ENCODE measurements at places on chromosomes 5 and 9.

DNA sequence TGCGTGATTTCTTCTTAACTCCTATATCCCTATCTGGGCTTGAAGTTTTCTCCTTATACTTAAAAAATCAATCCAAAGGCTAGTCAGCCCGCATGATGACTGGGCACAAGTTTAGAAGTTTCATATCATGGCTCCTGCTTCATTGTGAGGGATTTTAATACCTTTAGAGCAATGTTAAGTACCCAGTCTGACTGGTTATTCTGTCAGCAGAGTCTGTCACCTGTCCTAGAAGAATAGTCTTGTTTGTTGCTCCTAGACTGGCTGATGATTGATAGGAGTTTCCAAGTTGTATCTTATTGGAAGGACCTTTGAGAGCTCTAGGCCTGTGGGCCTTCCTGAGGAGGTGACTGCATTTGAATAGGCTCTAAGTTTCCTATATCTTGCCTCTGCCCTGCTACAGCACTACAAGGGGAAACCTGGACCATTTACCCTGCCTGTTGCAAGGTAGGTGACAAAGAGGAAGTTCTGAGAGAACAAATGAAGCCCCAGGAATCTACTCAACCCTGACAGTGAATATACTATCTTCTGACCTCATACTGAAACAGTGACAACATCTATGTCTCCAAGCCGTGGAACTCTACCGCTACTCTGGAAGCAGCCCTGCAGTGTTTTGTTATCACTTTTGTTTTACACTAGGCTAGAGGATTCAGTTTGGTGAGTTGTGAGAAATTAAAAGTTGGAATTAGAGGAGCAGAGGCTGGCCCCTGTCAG lies 66.5 kb downstream of the F2RL2 start:
- no peak for DNase-seq

DNA sequence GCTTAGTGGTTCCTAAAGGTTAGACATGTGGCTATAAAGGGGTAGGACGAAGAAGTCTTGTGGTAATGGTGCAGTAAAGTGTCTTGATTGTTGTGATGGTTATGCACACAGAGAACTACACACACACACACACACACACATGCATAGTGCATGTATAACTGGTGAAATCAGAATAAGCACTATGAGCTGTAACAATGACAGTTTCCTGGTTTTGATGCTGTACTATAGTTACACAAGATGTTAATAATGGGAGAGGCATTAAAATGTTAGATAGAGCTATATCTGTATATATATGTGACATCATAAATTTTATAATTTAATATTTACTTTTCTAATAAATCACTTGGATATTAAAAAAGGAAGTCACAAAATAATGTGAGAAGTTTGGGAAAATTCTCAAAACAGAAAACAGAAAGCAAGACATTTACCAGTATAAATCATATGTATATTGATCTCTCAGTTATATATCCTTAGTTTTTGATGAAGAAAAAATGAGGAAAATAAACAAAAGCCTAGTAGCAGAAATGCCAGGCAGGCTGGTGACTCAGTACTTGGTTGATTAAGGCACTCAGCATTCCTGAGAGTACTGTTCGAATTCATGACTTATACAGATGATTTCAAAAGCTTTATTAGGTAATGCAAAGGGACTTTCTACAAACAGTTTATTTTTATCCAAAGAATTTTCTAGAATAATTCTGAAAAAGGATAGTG lies 350.5 kb upstream of the DAB2 start:
- DNase-seq, result no peak

GRCh38 chr9:38039907-38040682 lies 28.9 kb downstream of the SHB start:
- DNase-seq, result no peak

DNA sequence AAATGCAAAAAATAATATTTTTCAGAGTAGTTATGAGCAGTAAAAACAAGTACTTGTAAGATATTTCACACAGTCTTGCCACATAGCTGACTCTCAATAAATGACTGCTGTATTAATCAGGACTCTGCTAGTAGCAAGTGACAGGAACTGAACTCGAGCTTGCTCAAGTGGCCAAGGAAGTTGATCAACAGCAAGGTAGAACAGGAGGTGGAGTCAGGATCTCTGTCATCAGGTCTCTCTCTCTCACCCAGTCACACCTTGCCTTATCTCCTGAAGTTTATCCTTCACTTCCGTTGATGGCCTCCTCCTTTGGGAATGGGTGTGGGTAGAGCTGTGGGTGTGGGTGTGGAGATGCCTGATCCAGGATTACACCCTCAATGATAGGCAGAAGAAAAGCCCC lies 107.0 kb downstream of the GPBP1 start:
- DNase-seq, result no peak

- DNase-seq, result no peak
Measured at GRCh38 chr9:16653491-16654399, 216.7 kb downstream of the BNC2 start.

Data from naive thymus-derived CD4-positive, alpha-beta T cell (primary cell).